ENCODE measurements at places on chromosomes 16 and 17.
A peak's percentile ranks its signal among the peaks of the same experiment; 100 is the strongest.

DNA sequence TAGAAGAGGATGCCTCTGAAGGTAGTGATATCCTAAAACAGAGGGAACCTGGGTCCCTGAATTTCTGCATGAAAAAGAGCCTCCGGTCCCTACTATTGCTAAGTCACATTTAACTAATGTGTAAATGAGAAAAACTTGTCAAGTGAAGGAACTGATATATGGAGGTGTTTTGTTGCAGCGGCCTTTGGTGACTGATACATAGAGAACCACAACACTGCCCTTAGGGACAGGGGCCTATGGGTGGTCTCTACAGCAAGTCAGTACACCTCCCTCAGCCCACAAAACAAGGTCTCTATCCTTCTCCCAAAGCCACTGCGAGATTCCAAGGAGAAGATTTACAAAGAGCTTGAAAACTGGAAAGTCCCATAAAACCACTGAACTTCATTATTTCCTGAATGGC lies 275.3 kb downstream of the SOX9 start:
- DNase-seq: no peak

DNA sequence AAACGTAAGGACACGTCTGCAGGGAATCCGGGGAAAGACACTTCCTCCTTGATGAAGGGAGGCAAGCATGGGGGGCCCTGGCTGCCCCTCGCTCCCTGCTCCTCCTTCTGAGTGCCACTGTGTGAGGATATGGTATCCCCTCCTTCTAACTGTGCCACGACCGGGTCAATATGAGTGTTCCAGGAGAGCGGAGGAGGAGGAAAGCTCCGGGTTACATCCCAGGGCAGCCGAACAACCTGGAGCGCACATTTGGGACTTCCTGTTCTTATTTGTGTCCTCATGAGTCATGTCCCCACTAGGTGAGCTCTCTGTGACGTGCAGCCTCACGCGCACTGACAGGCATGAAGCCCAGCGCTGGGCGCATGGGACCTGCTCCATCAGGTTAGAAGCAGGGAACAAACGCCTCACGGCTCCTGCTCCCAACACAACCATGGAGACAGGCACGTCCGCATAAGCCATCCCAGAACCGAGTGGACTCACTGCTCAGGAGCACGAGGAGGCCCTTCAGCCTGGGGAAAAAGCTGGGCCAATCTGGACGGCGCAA lies 92.9 kb upstream of the DNAH17 start:
- no peak for DNase-seq

GRCh38 chr17:40596261-40596919 lies 31.1 kb upstream of the CCR7 start:
- peak; percentile 38 for DNase-seq

DNA sequence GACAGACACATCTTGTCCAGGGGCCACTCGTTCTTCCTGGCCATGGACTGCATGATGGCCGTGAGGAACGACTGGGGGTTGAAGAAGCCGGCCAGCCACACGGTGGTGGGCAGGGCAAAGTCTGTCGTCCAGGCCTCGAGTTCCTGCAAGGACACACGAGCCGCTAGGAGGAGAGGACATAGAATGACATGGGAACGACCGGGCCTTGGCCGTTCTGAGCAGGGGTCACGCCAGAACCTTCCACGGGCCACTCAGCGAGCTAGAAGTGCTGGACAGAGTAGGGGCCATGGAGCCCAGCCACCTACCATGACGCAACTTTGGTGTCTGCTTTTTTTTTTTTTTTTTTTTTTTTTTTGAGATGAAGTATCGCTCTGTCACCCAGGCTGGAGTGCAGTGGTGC lies 47.0 kb downstream of the PGS1 start:
- DNase-seq: no peak

DNA sequence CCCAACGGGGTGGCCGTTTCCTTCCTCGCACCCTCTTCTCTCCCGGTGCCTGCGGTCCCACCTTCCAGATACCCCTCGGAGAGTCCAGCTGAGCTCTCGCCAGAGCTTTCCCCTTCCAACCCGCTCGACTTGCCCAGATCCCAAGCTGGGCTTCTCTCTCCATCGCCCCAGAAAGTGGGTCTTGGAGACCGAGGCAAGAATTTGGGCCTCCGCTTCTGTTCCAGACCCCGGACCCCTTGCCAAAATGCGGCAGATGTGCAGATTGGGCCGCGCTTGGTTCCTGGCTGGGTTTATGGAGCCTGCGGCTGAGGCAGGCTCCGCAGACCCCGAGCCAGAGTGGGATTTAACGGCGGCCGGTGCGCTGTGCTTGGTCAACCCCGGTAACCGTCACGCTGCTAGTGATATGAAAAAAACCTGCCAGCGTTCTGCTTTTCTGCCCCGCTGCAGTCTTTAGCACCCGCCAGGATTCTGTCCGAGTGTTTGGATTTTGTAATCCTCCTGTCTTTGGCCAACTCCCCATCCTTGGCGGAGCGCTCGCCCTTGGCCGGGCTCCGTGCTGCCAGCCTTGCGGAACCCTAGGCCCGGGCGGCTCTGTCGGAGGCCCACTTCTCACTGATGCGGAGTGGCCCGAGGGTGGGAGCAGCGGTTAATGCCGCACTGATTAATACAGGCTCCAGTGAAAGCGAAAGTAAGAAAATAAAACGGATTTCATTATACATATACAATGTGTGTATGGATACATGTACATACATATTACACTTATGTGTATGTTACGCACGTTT lies 754 bp upstream of the SLFN11 start:
- peak; percentile 85 for DNase-seq

GRCh38 chr17:60510031-60510430 lies 16.0 kb downstream of the APPBP2 start:
- DNase-seq: no peak

DNA sequence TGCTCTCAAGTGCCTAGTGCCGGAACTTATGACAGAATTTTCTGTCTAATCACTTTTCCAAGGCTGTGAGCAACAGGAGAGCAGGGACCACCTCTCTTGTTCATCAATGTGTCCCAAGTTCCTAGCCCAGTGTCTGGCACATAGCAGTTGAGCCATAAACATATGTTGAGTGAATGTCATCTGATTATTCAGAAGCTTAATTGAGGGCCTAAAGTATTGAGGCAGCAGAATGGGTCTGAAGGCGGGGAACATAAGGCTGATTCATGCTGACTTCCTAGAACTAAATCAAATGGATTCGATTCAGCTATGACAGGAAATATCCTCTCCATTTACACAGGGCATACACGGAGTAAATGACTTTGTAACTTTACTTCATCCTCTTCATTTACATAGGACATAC lies 438.0 kb upstream of the ZFHX3 start:
- no peak for DNase-seq

DNA sequence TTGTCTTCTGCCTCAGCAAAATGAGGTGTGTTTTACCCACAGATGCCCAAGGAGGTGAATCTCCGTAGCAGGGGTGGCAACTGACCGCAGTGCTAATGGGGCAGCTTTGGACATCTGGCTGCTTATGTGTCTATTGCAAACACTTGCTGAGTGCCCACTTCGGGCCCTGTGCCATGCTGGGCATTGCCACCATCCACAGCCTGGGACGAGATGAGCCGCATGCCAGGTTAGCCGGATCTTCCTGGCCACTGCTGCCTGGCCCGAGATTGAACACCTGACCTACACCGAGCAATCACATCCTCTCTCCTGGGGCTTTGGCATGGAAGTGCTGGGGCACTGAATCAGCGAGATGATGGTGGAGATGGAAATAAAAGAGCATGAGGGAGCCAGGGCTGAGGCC lies 238.7 kb downstream of the GSG1L start:
- no peak for DNase-seq

DNA sequence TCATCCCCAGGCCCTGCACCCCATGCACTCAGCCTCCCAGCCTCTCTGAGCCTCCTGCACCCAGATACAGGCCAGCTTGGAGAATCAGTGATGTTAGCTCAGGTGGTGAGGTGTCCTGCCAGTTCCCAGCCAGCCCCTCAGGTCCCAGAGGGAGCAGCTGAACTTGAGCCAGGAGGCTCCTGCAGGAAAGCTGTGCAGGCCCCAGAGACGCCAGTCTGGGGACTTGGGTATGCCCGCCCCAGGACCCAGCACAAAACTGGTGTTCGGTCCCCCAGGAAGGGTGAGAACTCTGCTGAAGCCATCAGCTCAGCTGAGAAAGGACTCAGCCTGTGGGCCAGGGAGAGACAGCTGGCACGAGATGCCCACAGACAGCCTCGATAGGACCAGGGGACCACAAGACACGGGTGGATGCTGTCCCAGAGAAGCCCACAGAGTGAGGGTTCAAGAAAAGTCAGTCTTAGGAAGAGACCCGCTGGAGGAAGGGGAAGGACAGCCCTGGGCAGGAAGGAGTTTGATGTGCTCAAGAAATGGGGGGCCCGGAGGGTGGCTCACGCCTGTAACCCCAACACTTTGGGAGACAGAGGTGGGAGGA lies 11.0 kb downstream of the ENDOV start:
- no peak for DNase-seq

DNA sequence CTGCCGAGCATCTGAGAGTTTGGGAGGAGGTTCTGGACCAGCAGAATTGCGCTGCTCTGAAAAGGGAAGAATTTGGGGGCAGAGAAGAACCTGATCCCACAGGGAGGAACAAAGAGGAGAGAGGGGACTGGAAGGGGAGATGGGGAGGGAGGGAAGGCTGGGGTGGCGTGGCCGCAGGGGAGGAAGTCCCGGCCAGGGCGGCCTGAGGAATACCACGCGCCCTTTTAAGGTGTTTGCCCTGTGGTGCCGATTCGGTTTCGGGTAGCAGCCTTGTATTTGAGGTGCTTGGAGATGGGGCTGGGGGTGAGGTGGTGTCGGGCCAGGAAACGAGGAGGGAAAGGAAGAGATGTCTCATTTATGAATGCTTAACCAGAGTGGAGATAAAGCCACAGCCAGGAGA lies 51.3 kb downstream of the AKAP1 start:
- DNase-seq: no peak

DNA sequence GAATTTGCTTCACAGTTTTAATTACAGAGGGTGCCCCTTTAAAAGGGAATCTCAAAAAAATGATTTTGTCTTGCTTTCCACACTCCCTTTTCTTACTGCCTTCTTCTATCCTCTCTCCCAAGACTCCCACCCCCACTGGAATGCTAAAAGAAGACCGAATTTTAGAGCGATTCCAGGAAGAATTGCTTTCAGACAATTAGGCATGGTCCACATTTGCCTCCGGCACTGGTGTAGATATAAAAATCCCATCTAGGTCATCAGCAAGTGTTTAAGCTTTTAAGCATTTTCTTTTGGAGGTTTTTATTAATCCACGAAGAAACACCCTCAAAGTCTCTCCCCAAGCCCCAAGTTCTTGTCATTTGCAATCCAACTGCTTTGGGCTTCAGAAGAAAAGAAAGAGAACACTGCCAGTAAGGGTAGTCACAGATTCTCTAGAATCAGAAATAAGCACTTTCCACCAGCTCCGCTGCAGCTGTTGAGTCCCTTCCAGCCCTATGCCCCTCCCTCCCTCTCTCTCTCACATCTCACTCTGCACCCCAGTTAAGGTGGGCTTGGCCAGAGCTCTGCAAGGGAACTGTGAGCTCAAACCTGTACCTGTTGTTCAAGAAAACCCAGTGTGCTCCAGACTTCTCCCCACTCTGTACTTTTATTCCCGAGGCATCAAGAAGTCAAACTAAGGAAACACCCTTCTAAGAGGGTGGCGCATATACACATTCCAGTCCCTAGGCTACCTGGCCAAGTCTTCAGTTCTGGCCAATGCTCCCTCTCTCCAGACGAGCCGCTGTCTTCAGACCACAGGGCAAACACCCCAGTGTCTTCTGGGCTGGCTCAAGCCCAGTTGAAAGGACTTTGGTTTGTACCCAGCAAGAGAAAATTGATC lies 170.2 kb downstream of the RGS9 start:
- no peak for DNase-seq

GRCh38 chr16:70460737-70461261 lies 6.4 kb downstream of the FCSK start:
- DNase-seq: peak; percentile 68

DNA sequence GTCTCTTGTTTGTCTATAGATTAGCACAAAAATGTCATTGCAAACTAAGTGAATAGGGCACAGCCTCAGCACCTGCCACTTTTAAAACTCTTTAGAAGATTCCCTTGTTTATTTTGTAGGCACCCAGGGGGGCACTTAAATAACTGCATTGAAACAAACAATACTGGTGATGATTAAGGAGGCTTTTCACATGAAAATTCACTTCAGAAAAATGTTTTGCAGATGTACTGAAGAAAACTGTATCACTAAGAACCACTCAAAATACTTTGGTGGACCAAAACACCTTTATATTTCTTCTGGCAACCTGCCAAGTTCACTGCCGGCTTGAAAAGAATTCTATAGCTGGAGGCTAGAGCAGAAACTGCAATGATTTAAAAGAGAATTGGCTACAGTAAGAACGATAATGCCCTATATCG lies 281.5 kb downstream of the TOX3 start:
- DNase-seq: no peak

DNA sequence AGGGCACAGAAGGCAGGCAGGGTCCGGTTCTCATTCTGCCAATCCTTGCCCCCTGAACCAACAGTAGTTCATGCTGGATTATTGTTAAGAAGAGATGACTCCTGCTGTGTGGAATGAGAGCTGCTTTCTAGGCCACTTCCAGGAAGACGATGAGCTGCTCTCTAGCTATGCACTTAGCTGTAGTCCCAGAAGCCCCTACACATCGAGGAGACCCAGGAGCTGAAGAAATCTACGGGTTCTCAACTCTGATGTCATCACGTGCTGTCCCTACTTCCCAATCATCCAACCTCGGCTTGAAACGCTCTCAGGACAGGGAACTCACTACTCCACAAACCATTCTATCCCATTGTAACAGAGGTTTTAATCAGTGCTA lies 29.0 kb upstream of the EMP2 start:
- DNase-seq: no peak

GRCh38 chr17:60314423-60314822 lies 77.5 kb downstream of the USP32 start:
- DNase-seq: no peak

DNA sequence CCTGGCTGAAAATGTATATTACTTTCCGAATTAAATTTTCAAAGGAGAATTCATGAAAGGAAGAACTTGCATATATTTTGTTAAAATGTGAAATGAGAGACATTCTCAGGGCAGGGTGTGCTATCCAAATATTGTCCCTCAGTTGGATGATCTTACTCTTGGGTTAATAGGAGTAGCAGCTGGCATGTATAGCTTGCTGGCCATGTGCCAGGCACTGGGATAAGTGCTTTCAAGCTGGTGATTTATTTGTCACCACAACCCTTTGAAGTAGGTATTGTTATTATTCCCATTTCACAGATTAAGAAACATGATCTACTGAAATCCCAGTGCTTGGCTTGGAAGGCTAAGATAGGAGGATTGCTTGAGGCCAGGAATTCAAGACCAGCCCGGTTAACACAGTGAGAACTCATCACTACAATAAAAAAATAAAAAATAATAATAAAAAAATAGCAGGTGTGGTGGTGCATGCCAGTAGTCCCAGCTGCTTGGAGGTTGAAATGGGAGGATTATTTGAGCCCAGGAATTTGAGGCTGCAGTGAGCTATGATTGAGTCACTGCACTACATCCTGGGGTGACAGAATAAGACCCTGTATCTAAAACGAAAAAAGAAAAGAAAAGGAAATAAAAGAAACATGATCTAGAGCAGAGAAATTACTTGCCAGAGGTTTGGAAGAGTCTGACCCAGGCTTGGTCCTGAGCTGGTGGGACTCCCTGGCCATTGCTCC lies 11.6 kb upstream of the MPHOSPH6 start:
- DNase-seq: no peak

GRCh38 chr17:63335831-63336230 lies 110.3 kb downstream of the CYB561 start:
- no peak for DNase-seq

- DNase-seq: no peak
Measured at GRCh38 chr17:39229274-39229913, 3.6 kb upstream of the STAC2 start.
